ENCODE measurements at places on chromosomes 1 and 21.

- peak; percentile 67 for DNase-seq
Measured at GRCh38 chr1:224433701-224434672, 610 bp downstream of the WDR26 start.

GRCh38 chr1:209368864-209369598 lies 214.5 kb upstream of the CAMK1G start:
- DNase-seq: no peak

GRCh38 chr21:25569084-25569483 lies 38.2 kb downstream of the MRPL39 start:
- no peak for DNase-seq

DNA sequence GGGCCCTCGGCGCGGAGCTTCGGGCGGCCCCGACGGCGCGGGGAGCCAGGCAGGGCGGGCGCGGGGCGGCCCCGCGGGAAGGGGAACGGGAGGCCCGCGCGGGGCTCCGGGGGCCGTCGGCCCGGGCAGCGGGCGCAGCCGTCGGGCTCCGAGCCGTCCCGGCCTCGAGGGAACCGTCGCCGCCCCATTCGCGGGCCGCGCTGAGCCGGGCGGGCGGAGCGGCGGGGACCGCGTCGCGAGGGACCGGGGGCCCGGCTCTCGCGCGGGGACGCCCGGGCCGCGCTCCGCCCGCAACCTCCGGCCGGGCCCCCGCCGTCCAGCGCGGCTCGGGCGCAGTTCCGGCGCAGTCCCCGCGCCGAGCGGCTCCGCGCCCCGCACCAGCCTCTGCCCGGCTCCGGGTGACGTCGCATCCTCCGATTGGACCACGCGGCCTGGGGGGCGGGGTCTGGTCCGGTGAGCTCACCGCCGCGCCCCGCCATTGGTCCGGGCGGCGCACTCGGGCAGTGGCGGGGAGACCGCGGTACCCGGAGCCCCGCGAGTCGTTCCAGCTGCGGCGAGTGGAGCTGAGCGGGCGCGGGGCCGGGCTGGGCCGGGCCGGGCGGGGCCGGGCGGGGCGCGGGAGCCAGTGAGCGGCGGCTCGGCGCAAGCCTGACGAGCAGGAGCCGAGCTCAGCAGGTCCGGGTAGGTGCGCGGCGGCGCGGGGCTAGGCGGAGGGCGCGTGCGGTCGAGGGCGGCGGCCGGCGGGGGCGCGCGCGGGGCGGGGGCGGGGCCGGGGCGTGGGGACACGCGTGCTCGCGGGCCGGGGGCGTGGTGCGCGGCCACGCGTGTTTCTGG lies 66.7 kb upstream of the VAMP3 start:
- peak; percentile 94 for DNase-seq

DNA sequence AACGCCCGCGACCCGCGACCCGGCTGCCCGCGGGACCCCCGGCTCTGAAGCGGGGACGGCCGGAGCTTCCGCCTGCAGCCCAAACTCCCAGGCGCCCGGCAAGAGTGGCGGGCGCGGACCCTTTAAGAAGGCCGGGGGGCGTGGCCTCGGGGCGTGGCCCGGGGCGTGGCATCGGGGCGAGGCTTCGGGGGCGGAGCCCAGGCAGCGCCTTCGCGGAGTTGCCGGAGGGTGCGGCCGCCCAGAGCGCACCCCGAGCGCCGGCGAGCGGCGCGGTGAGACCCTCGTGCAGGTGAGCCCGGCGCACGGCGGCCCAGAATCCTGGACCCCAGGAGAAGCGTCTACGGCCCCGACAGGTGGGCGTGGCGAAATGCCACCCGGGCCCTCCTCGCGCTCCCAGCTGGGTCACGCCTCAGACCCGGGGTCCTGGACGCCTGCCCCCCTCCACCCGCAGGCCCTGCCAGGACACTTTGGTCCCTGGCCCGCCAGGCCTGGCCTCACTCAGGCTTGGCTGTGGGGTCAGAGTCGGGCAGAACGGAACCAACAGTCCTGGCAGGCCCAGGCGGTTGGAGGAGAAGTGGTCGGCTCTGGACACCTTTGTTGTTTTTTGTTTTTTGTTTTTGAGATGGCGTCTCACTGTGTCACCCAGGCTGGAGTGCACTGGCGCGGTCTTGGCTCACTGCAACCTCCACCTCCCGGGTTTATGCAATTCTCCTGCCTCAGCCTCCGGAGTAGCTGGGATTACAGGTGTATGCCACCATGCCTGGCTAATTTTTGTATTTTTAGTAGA lies 14.4 kb downstream of the RNF223 start:
- peak; percentile 100 for DNase-seq

DNA sequence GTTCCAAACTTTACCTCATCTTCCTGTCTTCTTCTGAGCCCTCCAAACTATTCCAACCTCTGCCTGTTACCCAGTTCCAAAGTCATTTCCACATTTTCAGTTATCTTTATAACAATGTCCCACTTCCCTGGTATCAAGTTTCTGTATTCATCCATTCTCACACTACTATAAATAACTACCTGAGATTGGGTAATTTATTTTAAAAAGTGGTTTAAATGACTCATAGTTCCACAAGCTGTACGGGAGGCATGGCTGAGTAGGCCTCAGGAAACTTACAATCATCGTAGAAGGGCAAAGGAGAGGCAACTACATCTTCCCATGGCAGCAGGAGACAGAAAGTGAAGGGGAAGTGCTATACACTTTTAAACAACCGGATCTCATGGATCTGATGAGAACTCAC lies 428.5 kb upstream of the RGS18 start:
- no peak for DNase-seq

GRCh38 chr1:170749549-170749948 lies 85.6 kb downstream of the PRRX1 start:
- DNase-seq: no peak

- DNase-seq: no peak
Measured at GRCh38 chr1:53470155-53470554, 11.0 kb downstream of the DMRTB1 start.

GRCh38 chr1:183847641-183848040 lies 42.7 kb downstream of the RGL1 start:
- DNase-seq: no peak

DNA sequence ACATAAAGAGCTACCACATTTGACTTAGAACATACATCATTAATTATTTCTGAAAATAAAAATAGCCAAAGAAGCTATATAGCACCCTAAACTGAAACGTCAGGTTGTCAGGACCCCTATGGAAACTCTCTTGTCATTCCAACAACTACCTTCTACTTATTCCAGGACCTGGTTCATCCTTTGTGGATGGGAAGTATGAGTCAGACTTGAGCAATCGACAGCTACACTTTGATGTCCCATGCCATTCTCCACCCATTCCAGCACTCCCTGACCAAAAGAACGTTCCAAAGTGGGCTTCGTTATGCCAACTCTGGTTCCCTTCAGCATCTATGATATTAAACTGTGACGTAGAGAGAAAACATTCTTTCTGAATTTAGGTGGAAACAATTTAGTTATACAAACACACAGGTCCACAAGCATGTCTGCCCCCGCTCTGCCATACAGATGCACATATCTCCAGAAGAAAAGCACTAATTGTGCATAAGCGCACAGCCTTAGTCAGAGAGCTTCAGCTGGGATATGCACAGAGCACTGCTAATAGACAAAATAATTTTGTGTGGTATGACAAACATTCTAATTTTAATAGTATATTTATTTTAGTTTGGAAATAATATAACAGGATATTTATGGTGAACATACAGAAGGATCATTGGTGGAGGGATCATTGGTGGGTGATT lies 723.1 kb upstream of the B3GALT2 start:
- no peak for DNase-seq

GRCh38 chr1:157193702-157194391 lies 55.7 kb upstream of the ETV3 start:
- peak; percentile 74 for DNase-seq

GRCh38 chr1:180251526-180252305 lies 21.7 kb downstream of the LHX4 start:
- no peak for DNase-seq
